ENCODE measurements at places on chromosomes 2 and 18.
A peak's percentile ranks its signal among the peaks of the same experiment; 100 is the strongest.

- no peak for DNase-seq
Measured at GRCh38 chr2:208350610-208351009, 56.0 kb upstream of the PTH2R start.

- no peak for DNase-seq
Measured at GRCh38 chr2:39667104-39667885, 1.6 kb downstream of the TMEM178A start.

DNA sequence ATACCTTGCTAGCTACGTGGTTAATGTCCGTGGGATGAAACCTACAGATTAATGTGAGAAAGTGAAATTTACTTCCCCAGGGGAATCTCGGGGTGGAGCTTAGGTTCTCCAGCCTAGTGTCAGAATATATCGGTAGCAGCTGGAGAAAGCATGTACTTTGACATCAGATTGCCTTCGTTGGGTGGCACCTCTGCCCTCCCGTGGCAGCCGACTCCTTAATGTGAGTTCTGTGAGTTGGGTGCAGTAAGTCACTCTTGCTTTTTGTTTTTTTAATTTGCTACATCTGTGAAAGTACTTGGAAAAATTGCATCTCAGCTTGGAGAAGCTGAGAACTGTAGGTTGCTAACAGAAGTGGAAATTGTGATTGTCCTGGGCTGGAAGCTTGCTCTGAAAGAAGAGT, 3.6 kb downstream of the KLF11 start:
- no peak for DNase-seq

DNA sequence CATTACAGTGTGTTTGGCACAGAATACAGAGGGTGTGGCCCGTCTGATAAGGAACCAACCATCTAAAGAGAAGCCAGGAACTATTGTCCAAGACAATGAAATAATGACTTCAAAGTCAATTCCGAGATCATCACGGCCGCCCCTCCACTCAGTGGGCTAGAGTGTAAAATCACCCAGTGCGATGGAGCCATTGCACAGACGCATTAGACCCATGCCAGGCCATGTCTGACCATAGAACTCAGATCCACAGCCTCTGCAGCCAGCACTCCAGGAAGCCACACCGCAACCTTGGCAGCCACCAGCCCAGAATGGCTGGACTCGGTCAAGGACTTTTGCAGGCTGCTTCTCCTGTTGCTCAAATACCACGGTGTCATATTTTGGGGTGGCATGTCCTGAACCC, 835.7 kb downstream of the DCDC2C start:
- no peak for DNase-seq

DNA sequence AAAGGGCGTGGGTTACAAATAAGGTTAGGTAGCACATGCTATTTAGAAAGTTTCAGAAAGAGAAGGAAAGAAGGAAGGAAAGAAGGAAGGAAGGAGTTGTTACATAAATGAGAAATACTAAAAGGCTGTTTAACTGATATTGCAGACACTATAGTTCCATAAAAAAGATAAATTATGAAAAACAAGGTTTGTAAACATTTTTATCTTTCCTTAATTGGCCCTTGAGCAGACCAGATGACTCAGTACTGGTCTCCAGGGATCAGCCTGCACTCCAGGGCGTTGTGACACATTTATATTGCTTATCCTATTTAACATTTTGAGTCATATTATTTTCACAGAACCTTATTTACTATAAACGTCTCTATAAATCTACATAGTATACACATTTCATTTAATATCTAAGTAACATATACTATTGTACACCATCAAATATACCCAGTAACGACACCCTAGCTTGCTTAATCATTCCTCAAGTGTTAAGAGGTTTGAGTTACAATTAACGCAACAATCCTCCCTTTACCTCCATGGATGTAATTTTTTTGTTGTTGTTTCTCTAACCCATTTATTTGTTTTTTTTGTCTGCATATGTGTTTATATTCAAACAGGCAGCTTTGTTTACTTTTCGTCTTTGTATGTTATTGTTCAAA, 2.8 kb upstream of the RAB31 start:
- DNase-seq = no peak

- DNase-seq = no peak
Measured at GRCh38 chr2:47486841-47487497, 84.0 kb downstream of the MSH2 start.

DNA sequence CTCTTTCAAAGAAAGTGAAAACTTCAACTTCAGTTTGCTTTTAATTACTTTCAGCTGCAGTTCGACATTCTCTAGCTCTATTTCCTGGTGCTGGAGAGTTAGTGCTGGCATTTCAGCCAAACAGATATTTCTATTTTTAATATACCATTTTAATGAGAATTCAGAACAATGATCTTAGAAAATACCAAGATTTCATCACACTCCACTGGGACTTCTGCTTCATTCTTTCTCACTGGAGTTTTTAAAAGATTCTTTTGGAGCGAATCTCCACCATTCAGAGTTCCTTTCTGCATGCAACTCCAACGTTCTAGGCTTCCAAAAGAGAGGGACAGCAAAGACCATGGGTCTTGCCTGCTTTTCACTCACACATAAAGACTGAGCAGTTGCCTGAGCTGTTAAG, 94.2 kb downstream of the CABLES1 start:
- no peak for DNase-seq

DNA sequence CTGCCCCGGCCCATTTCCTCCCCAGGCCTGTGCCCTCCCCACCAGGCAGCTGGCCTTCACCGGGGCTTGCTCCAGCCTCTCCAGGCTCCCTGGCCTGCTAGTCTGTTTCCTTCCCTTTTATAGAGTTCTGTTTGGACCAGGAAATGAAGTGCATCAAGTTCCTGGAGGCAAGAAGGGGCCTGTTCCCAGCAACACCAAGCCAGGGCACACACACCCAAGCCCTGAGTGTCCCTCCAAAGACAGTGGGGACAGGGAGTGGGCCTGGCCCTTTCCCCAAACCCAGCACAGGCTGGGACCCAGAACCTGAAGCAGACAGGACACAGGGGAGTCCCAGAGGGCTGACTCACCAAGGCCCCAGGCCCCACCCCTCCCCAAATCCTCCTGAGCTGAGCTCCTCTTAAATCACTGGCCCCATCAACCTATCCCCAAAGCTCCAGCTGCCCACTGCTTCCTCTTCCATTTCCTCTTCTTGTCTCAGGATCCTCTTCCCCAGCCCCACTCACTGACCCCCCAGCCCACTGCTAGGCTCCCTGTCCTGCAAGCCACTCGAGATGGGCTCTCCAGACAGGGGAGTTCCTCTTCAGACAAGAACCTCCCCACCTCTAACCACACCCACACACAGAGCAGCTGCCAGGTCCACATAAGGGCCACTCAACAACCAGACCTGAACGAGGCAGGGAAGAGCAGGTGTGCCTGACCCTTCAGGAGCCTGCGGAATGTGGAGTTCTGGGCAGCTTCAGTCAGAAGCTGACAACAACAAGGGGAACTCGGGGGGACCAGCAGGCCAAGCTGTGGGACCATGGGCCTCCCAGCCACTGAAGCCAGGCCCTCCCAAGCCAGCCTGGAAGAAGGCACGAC, 74.2 kb downstream of the TNS1 start:
- no peak for DNase-seq

- no peak for DNase-seq
Measured at GRCh38 chr18:76399613-76400391, 95.2 kb downstream of the ZNF516 start.

- DNase-seq = peak; percentile 44
Measured at GRCh38 chr2:69138247-69138772, 125.3 kb downstream of the ANTXR1 start.

GRCh38 chr18:45664824-45665763, 49.8 kb downstream of the SLC14A2 start:
- peak; percentile 11 for DNase-seq

- DNase-seq = no peak
Measured at GRCh38 chr18:53947092-53947640, 277.3 kb downstream of the MBD2 start.

GRCh38 chr2:197101519-197101918, 175.0 kb upstream of the PGAP1 start:
- no peak for DNase-seq

DNA sequence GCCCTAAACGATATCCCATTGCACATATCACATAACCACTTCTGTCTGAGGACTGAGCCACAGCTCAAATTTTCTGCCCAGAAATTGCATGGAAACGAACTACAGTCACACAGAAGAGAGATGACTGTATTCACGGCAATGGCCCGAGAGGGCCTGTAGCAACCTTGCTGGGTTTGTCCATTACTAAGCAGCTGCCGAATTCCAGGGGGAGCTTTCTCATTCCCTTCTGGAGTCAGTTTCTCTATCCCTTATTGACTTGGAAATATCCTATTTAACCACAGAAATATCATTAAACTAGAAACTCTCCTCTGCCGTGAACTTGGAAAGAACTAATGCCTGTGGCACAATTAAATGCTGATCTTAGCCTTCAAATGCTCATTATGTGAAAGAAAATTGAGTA, 183.9 kb downstream of the DNER start:
- DNase-seq = no peak

DNA sequence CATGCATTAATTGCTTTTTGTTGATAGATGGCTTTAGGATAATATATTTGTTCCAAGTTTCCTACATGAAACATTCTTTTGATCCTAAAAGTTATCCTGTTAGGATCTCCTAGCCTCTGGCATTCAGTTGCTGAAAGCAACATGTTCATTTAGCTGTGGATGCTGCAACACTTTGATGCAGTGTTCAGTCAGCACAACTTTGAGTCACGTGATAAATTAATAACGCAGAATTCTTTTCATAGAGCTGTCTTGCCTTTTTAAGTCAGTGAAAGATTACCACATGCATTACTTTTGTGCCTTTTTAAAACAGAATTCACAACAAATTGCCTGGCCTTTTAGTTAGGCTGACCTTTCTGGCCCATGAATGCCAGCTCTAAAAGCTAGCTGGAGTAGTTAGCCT, 1467.9 kb upstream of the ZEB2 start:
- no peak for DNase-seq

DNA sequence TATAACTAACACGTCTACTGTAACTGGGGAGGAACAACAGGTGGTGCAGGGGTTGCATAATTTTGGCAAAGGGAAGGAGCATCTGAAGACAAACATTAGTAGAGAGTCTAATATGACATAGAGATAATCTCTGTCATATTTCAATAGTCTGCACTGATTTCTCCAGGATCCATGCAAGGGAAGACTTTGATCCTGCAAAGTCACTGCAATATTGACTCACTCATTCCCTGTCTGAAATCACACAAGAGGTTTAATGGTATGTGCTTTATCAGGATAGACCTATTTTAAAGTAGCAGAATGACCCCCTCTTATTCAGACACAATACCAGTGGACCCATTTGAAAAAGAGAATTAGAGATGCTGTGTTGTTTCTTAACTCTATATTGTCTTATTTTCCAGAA, 98.7 kb upstream of the CAVIN2 start:
- no peak for DNase-seq

- no peak for DNase-seq
Measured at GRCh38 chr2:69216535-69217332, 170.3 kb downstream of the GFPT1 start.

- no peak for DNase-seq
Measured at GRCh38 chr18:36633961-36634412, 194.8 kb downstream of the TPGS2 start.

DNA sequence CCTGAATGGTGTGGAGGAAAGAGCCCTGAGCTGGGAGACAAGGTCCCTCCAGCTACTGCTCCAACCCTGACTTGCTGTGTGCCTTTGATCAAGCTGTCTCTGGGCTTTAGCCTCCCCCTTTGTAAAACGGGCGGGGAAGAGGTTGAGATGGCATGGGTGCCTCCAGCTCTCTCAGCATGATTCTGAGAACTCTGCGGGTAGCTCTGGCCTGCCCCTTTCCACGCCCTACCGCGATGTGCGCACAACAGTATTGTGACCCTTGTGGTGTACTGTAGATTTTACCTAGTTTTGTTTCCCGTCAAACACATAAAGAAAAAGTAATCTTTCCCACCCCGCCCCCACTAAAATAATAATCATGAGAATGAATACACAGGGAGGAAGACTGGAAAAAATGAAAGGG, 5.3 kb downstream of the CD8A start:
- no peak for DNase-seq

GRCh38 chr2:31258351-31258750, 24.4 kb downstream of the EHD3 start:
- DNase-seq = no peak

- no peak for DNase-seq
Measured at GRCh38 chr2:207766041-207766551, 3.6 kb downstream of the FZD5 start.

- DNase-seq = no peak
Measured at GRCh38 chr18:48296581-48296980, 112.6 kb downstream of the ZBTB7C start.

DNA sequence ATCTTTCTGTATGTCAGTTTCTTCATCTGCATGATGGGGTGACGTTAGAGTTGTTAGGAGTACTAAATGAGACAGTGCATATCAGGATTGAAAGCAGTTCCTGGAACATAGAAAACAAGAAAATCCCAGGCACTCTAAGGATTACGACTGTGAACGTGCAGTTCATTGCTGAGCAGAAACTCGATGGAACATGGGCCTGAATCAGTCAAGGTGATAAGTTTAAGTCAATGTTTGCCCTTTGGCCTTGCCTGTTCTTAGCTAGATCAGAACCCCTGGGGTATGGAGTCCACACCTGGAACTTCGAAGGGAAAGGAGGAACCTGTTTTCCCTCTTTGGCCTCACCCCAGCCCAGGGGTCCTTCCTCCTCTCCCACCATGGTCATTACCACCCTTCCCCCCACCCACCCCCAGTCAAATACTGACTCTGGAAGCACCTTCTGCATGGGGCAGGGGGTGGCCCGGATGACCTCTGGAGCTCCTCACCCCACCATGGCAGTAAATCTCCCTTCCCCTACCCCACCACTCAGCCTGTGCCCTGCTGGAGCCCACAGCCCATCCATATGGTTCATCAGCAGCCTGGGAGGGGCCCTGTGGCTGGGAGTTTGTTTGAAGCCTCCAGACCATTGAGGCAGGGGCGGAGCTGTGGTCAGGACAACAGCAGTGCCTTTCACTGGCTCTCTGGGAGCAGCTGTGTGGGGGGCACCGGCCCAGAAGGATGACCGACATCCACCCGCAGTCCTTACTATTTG, 164.1 kb downstream of the SMAD7 start:
- no peak for DNase-seq

DNA sequence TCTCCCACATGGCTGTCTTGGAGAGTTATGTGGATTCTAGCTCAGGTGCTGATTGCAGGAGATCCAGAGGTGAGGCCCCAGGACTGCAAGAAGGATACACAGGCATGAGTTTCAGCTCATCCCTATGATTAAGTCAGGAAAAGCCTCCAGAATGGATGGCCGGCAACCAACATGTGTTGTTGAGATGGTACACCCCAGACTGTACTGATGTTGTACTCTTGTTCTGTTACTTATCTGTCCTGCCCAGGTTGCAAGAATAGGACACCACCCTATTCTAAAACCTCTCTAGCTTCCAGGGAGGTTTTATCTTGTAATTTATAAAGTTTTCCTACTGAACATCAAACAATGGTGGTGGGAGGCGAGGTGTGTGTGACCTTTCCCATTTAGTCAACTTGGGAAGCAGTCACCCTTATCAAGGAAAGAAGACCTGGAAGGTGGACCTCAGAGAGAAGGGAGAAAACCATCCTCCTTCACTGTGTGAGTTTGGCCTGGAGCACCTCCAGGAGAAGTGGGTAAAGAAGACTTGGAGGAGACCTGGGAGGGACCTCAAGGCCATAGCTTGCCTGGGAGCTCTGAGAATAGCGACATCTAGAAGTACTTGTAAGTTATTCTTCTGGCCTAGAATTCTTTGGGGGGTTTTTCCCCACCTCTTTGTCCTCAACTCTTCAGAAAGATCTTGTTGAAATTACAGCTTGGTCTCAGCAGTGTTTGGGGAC, 8.6 kb downstream of the FAM124B start:
- DNase-seq = no peak

GRCh38 chr2:36671731-36672130, 24.8 kb upstream of the VIT start:
- DNase-seq = no peak

GRCh38 chr2:200442471-200442870, 67.4 kb downstream of the KCTD18 start:
- DNase-seq = no peak
